ENCODE measurements at places on chromosomes 3 and 15. TPM values are rescaled to one million over a fixed set of nuclear protein-coding genes. Genes with fewer than 3 reads are reported as not detected.

TICRR gene
- total RNA-seq, result not detected

RTP4 gene
- 0.87 TPM for total RNA-seq

THOC7 gene
- 52.0 TPM for total RNA-seq

LRRK1 gene
- 1.5 TPM for total RNA-seq

GOLGA8O gene
- total RNA-seq, result 0.56 TPM

SIAH2 gene
- 25.6 TPM for total RNA-seq

HCN4 gene
- not detected for total RNA-seq

RTP3 gene
- not detected for total RNA-seq

IQCH gene
- total RNA-seq, result 0.65 TPM

PLA2G4F gene
- 8.2 TPM for total RNA-seq

LHFPL4 gene
- not detected for total RNA-seq

SH2D7 gene
- total RNA-seq, result not detected

CBLB gene
- total RNA-seq, result 26.8 TPM

Measured in gastrocnemius medialis (tissue), 4 donors.